ENCODE measurements at places on chromosomes 12 and 14. TPM values are rescaled to one million over a fixed set of nuclear protein-coding genes. Genes with fewer than 3 reads are reported as not detected.

NRXN3 gene
- total RNA-seq = 14.3 TPM

DNA sequence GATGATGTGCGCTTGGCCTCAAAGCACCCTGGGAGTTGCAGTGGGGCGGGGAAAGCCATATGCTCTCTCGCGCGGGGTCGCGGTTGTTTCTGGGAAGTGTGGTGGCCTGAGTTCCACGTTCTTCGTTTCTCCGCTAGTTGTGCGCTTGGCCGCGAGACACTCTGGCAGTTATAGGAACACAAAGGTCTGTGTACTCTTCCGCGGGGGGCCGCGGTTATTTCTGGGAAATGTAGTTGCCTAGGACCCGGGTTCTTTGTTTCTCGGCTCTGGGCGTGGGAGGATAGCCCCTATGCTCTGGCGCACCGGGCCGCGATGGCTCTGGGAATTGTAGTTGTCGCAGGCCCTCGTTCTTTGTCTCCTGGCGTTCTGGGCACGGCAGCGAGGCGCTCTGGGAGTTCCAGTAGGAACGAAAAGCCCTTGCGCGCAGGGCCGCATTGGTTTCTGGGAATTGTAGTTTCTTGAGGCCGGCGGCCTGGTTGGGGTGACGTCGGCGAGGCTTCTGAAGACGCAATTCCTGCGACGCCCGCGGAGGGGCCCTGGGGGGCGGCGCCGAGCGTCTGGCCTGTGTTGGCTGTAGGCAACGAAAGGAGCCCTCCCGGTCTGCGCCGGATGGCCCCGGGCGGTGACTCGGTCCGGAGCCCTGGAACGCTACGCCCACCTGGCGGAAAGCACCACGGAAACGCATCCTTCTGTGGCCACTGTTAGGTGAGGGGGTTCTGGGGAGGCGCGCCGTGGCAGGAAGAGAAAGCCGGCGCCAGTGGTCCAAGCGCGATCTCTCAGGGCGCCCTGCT, at the start of gene ZNF140:
TSS of gene ZNF140 (plus strand) at position 556 of the 791 bp plus-strand sequence. CDS start 398 bp downstream, outside the sequence.
- DNase-seq = peak; percentile 99

DNA sequence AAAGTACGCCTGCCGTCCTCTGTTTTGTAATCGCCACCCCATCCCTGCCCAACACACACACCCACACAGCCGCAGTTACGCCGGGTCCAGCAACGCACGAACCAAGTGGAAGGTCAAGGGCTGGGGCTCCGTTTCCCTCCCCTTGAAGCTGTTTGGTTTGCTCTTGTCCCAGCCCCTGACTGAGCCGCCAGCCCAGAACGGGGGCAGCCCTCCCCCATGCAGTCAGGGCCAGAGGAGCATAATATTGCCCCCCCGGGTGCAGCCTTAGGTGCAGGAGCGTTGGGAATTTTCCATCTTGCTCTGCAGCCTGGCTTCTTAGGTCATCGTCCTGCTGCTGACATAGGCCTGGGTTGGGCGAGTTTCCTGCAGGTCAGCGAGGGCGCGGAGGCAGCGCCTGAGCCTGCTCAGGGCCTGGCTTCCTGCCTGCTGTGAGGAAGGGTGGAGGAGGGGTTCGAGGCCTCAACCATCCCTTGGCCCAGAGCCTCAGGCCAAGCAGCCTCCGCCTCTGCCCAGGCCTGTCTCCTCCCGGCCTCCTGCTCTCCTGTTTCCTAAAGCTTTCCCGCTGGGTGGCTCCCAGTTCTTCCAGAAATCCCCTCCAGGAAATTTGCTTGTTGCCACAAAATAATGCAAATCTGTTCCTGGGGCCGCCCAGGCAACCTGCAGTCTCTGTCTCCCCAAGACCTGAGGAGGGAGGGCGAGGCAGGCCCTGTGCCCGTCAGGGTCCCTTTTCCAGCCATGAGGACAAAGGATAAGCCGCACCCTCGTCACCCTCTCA, 44.5 kb downstream of the PSMA6 start:
- peak; percentile 97 for DNase-seq

- peak; percentile 85 for DNase-seq
Observed at GRCh38 chr14:85533023-85533860, 3.3 kb downstream of the FLRT2 start.

DNA sequence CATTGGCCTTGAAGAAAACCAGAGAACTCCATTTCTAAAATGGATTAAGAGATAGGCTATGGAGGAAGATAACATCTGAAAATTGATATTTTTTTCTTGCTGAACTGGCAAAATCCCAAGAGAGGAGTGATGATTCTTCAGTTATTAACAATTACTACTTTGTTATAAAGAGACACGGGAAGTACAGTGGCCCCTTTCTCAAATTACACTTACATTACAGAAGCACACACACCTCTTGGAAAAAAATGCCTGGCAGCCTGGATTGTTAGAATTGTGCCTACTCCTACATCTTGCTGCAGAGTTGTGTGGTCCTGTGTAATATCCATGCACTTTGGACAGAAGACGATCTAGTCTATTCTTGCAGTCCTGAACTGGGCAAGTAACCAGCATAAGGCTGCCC, 71.7 kb downstream of the TGFB3 start:
- no peak for DNase-seq

DNA sequence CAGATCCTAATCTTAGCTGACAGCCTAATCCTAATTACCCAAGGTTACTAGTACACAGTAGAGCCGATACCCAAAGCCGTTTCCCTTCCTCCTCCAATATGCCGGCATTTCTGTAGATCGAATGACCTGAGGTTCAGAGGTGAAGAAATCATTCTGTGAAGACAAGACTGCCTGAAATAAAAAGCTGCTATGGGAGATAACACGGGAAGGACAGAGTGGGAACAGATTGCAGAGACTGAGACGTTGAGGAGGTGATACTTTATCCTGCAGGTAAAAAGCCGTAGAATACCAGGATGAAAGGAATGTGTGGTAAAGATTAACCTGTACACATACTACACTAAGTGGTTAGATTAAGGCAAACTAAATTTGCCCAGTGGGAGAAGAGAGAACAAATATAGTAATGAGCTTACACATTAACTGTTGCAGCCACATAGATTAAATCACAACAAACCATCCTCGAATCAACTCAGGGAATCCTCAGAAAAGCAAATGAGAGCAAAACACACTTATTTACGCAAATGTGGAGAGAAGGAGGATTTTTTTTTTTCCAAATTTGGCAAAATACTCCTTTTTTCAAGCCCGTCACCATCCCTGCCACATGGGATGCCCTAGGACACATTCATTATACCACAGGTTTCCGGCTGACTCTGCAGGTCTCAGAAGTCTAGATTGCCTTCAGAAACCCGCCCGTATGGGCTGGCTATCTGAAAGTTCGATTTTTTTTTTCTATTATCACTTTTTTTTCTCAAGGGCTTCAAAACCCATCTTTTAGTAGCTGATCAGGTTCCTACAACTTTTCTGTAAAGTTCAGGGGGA, 188.0 kb downstream of the TTC8 start:
- no peak for DNase-seq

All from posterior vena cava (tissue), 2 donors.